ENCODE measurements at places on chromosomes 1 and 21. TPM values are rescaled to one million over a fixed set of nuclear protein-coding genes. Genes with fewer than 3 reads are reported as not detected.

The ACTL8 gene
- not detected for total RNA-seq

The CD5L gene
- not detected for total RNA-seq

The PRR9 gene
- total RNA-seq, result not detected

The DISP1 gene
- 2.5 TPM for total RNA-seq

The GCSAML gene
- 2.2 TPM for total RNA-seq

The CFHR2 gene
- total RNA-seq, result not detected

The HSD3B2 gene
- total RNA-seq, result not detected

The H6PD gene
- 16.1 TPM for total RNA-seq

The ZFP69B gene
- 2.8 TPM for total RNA-seq

The PPT1 gene
- total RNA-seq, result 39.7 TPM

The C1orf115 gene
- total RNA-seq, result 2.1 TPM

The CRB1 gene
- total RNA-seq, result not detected

The AKNAD1 gene
- not detected for total RNA-seq

The CCDC17 gene
- total RNA-seq, result 5.1 TPM

The ANGPTL3 gene
- total RNA-seq, result not detected

The KRTAP19-4 gene
- total RNA-seq, result not detected

The ARMH1 gene
- 56.8 TPM for total RNA-seq

The FAM72D gene
- 0.37 TPM for total RNA-seq

The KRTAP13-4 gene
- not detected for total RNA-seq

The WDR4 gene
- 15.4 TPM for total RNA-seq

The DOCK7 gene
- 8.8 TPM for total RNA-seq

The OR2T29 gene
- total RNA-seq, result not detected

The SPOCD1 gene
- total RNA-seq, result 7.5 TPM

The SOAT1 gene
- 38.7 TPM for total RNA-seq

The OR2T35 gene
- not detected for total RNA-seq

The RGS5 gene
- 0.94 TPM for total RNA-seq

The PTPRU gene
- total RNA-seq, result not detected

The PPIAL4G gene
- total RNA-seq, result 0.42 TPM

The VAMP4 gene
- 19.7 TPM for total RNA-seq

The VWA5B1 gene
- 0.15 TPM for total RNA-seq

The TSNAX gene
- 26.8 TPM for total RNA-seq

The AGT gene
- not detected for total RNA-seq

The A3GALT2 gene
- not detected for total RNA-seq

The ESRRG gene
- total RNA-seq, result not detected

The DPYD gene
- total RNA-seq, result 53.6 TPM

The CADM3 gene
- total RNA-seq, result not detected

The ANKRD45 gene
- total RNA-seq, result not detected

The PLA2G5 gene
- not detected for total RNA-seq

The SZRD1 gene
- total RNA-seq, result 123 TPM

The S100A16 gene
- not detected for total RNA-seq

The C1orf141 gene
- not detected for total RNA-seq

The SLFNL1 gene
- total RNA-seq, result 0.22 TPM

All from T-helper 17 cell (primary cell).